ENCODE measurements at places on chromosomes 3 and 15.

DNA sequence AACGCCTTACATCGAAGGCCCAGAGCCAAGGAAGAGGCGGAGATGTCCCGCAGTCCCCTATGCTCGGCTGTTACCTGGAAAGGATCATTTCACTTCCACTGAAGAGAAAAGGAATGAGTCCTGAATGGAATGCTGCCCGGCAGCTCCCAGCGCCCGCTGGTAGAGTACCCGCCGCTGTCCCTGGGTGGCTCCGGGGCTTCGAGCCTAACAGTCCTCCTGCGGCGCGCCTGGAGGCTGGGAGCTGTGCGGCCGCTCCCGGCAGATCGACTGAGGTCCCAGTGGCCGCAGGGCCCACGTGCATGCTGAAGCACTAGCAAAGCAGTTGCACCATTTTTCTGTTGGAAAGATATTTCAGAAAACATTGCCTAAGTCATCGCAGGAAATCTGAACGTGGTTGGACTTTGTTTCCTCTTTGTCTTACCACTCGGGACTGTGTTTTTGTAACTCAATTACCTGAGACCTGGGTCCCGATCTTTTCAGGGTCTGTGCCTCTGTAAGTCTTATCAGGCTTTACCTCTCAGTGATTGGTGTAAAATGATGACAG is 984 bp downstream of the RNU6-1 start:
- no peak for DNase-seq

DNA sequence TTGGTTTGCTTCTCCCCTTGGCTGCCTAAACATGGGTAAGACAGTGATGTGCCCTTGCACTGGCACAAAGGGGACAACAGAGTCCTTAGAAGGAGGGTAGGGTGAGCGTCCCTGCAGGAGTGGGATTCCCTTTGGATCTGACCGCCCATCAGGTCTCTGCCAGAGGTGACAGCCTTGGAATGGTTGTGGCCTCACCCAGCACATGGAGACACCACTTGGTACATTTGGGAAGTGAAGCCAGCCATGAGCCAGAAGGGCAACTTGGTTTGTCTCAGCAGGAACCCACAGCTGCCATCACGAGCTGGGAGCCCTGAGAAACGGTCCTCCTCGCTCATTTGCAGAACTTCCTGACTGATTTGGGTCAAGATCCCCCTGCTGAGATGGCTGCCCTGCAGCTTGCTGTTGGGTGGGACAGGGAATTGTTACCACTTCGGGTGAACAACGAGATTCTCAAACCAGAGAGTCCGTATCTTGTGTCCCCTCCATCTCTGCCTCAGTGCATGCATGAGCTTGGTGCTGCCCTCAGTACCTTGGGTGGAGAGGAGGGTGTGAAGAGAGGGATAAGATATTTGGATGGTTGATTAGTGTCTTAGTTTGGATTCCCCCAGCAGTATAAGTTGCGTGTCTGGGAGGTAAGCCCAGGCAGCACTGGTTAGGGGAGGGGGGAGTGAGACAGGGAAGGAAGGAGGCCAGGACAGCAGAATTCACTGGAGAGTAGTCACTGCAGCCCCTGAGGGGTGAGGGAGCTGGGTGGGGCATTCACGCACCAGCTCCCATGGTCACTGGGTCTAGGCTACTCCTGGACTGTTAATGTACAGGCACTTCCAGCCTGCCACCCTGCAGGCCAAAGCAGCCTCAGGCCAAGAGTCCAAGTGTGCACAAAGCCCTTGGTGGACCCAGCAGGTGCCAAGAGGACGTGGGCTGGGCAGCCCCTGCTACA is 168.8 kb upstream of the TOPAZ1 start:
- DNase-seq, result no peak

- no peak for DNase-seq
Observed at GRCh38 chr3:40741729-40742128, 217.0 kb downstream of the ZNF621 start.

DNA sequence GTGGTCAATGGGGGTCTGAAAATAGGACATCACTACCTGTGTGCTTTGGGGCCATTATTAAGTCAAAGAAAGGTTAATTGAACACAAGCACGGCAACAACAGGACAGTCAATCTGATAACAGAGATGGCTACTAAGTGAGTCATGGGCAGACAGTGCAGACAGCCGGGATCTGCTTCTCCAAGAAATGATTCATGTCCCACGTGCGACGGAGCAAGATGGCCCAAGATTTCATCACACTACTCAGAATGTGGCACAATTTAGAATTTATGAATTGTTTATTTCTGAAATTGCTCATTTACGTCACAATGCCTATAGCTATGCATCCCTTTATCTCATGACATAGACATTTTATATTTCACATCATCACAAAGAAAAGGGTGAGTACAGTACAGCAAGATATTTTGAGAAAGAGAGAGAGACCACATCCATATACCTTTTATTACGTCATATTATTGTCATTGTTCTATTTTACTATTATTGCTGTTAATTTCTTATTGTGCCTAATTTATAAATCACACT is 770.6 kb upstream of the NR2F2 start:
- DNase-seq, result no peak

DNA sequence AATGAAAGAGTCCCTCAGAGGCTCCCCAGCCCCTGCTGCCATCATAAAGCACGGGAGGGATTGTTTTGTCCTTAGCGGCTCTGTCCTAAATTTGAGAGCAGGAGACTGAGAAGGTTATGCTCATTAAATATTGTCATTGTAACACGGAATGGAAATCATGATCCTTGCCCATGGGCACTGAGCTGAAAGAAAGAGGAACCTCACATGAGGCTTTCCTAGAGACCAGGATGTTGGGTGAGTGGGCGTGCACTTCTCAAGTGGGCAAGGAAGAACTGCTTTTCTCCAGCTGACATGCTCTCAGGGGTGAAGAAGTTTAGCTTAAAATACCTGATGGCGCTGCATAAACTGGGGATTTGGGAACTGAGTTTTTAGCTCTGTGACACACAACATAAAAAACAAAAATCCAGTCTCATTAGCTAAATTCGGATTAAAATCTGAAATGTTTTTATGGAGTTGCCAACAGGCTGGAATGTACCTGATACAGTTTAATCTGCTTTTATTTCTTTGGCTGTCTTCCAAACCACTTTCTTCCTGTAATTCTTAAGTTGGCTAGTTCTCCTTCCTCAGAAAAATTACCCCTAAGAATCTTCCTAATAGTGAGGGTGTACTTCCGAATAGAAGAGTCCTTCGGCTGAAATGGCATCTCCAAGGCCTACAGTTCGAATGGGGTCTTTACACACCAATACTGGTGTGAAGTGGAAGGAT is 31.7 kb downstream of the ADPGK start:
- no peak for DNase-seq

GRCh38 chr15:64163659-64164362 is 989 bp upstream of the PPIB start:
- no peak for DNase-seq

- no peak for DNase-seq
Observed at GRCh38 chr3:5442106-5442785, 254.7 kb downstream of the EDEM1 start.

DNA sequence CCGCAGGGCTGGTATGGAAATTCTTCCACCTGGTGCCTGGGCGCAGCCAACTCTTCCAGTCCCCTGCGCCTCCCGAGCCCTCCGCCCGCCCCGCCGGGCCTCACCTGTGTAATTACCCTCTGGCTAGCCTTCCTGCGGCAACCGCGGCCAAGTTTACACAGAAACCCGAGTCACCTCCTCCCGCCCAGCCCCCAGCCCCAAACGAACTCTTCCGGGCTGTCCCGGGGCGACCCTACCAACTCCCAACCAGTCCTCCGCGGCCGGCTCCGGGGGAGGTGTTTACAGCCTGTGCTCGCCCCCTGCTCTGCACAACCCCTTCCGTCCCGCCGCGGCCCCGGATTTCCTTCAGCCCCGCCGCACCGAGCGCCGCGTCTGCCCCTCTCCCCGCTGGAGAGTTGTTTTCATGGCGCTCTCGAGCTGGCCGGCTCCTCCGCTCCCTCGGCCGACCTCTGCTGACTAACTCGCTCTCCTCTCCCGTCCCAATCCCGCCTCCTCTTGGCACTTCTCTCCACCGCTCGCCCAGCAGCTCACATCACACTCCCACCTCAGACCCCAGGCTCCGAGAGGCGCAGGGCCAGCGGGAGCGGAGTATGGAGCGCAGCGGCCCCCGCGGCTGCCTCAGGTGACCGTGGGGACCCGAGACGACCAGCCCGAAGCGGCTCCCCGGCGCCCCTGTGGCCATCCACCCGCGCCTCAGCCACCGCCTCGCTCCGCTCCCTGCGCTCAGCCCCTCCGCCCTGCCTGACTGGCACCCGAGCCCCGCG is 538 bp downstream of the ATOSA start:
- DNase-seq, result no peak

GRCh38 chr15:88707771-88708654 is 69.2 kb downstream of the ISG20 start:
- no peak for DNase-seq

- DNase-seq, result no peak
Observed at GRCh38 chr15:79582650-79583049, 150.5 kb downstream of the MINAR1 start.

DNA sequence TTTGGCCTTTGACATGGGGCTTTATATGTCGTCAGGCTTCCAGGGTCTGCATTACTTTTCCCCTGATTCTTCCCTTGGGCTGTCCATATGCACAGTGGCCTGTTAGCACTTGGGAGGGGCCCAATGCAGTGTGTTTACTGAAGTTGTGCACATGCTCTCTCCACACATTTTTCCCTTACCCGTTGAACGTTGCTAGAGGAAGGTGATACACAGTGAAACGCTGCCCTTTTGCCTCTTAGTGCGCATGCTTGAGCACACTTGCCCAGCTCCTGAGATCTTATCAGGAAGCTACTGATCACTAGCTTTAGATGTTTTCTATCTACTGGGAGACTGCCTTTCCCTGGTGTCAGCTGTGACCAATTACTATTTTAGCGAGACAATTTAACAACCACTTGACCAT is 1198.0 kb downstream of the ROBO1 start:
- DNase-seq, result no peak

- DNase-seq, result no peak
Observed at GRCh38 chr3:10337323-10338163, 16.6 kb upstream of the SEC13 start.

- DNase-seq, result no peak
Observed at GRCh38 chr3:125045194-125045593, 10.6 kb downstream of the HEG1 start.

DNA sequence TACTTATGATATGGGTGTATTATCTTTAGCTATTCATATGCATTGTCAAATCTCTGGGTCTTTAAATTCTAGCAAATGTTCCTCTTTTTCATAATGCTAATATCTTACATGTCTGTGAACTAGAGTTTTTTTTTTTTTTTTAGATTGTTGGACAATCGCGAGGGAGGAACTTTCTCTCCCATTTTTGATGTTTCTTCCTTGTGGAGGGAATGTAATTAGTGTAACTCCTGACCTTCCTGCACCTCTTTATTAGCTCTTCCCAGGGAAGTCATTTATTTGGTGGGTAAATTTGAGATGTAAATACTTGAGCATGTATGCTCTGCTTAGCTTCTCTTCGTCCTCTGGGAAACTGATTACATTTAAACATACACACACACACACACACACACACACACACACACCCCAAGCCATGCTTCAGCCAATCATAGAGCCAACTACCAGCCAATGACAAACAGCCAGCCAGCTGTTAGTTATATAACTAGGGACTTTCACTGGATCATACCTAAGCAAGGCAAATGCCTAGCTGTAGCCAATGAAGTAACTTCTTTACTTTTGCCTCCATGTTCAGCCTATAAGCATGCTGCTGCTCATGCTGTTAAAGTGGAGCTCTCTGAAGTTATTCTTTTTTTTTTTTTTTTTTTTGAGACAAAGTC is 8.3 kb upstream of the USP8 start:
- no peak for DNase-seq

DNA sequence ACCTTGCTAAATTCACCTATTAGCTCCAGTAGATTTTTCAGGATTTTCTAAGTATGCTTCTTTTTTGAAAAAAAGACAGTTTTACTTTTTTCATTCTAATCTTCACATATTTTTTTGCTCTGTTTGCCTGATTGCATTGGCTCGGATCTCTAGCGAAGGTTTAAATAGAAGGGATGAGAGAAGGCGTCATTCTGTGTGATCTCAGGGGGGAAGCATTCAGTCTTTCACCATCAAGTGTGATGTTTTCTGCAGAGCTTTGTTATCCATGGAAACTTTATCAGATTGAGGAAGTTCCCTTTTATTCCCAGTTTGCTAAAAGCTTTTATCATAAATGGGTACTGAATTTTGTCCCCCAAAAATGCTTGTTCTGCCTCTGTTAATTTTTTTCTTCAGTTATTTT is 120.3 kb downstream of the LRRK1 start:
- DNase-seq, result no peak

- no peak for DNase-seq
Observed at GRCh38 chr3:178623666-178624255, 87.5 kb downstream of the KCNMB2 start.

GRCh38 chr3:27194861-27195483 is 174.2 kb downstream of the NEK10 start:
- DNase-seq, result no peak

DNA sequence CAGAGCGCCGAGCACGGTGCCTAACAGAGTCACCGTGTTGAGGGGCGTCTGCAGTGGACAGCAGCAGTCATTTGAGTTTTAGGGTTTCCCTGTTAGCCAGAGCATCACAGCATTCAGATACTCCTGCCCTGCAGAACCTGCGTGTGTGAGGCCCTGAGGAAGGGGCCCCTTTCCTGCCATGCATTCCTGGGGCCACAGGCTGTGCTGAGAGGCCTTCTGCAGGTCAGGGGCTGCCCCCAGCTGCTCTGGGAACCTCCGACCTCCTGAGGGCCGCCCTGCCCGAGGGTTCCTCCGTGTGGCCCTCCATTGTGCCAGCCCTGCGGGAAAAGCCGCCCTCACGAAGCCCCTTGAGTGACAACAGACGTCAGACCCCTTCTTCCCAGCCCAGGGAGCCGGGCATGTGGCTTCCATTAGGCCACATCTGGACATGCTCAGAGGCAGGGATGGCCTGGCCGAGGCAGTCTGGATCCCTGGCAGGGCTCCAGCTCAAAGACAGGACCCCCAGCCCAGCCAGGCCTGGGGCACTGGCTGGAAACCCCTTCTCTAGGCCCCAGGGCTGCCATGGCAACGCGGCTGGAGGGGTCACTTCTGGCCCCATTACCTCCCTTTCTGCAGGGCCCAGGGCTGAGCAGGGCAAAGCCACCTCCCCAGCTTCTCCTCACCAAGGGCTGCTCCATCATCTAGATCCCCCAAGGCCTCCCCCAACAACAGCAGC is 25.3 kb downstream of the FBLN2 start:
- no peak for DNase-seq

- DNase-seq, result no peak
Observed at GRCh38 chr3:157147099-157147803, 12.7 kb downstream of the CCNL1 start.

- DNase-seq, result no peak
Observed at GRCh38 chr3:10170915-10171478, 6.3 kb downstream of the IRAK2 start.

DNA sequence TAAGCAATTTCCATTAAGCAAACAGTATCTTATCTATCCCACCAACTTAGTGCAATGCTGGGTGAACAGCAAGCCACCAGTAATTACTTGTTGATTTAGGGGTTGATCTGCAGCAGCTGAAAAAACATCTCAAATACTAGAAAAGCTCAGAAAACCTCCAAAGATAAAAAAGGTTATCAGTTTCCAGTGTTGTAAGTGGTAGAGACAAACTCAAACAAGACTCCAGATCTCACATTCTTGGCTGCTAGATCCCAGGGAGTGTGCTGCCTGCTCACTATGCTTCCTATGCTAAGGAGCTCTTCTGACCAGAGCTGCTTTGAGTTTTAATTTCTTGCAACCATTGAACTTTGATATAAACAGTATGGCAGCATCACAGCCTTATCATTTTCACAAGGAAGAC is 11.3 kb downstream of the B3GALNT1 start:
- DNase-seq, result no peak
